ENCODE measurements at places on chromosomes 4 and X. TPM values are rescaled to one million over a fixed set of nuclear protein-coding genes. Genes with fewer than 3 reads are reported as not detected.
A peak's percentile ranks its signal among the peaks of the same experiment; 100 is the strongest.

The SPIN2B gene
- 10.6 TPM for total RNA-seq

The CLGN gene
- 42.1 TPM for total RNA-seq

The GLRA3 gene
- total RNA-seq, result 0.17 TPM

- H3K27ac ChIP-seq, result no peak overlapping the region
- no peaks in the 10 kb centered on the region for H3K27me3 ChIP-seq
- H3K4me1 ChIP-seq, result no peaks in the 10 kb centered on the region
- H3K4me3 ChIP-seq, result no peak overlapping the region
- no peaks in the 10 kb centered on the region for H3K36me3 ChIP-seq
- no peak for DNase-seq
Observed at GRCh38 chr4:183871581-183871980, 33.5 kb upstream of the STOX2 start.

- H3K36me3 ChIP-seq, result no peaks in the 10 kb centered on the region
- H3K27ac ChIP-seq, result no peak overlapping the region
- H3K4me1 ChIP-seq, result no peaks in the 10 kb centered on the region
- peak; percentile 72 for DNase-seq
Observed at GRCh38 chr4:138090150-138090917, 151.8 kb downstream of the SLC7A11 start.

- DNase-seq, result no peak
- no peak overlapping the region for H3K4me3 ChIP-seq
- H3K27me3 ChIP-seq, result no peaks in the 10 kb centered on the region
- H3K36me3 ChIP-seq, result no peaks in the 10 kb centered on the region
- no peaks in the 10 kb centered on the region for H3K4me1 ChIP-seq
Observed at GRCh38 chr4:52550186-52550585, 108.9 kb downstream of the USP46 start.

- DNase-seq, result no peak
- no peaks in the 10 kb centered on the region for H3K27me3 ChIP-seq
- H3K4me1 ChIP-seq, result no peaks in the 10 kb centered on the region
- H3K4me3 ChIP-seq, result no peak overlapping the region
- no peak overlapping the region for H3K27ac ChIP-seq
- H3K36me3 ChIP-seq, result no peaks in the 10 kb centered on the region
Observed at GRCh38 chrX:74272230-74272629, 31.8 kb upstream of the ZCCHC13 start.
